ENCODE measurements at places on chromosomes 2 and 18.

GRCh38 chr2:234623521-234623991, 126.7 kb upstream of the ARL4C start:
- DNase-seq = no peak

DNA sequence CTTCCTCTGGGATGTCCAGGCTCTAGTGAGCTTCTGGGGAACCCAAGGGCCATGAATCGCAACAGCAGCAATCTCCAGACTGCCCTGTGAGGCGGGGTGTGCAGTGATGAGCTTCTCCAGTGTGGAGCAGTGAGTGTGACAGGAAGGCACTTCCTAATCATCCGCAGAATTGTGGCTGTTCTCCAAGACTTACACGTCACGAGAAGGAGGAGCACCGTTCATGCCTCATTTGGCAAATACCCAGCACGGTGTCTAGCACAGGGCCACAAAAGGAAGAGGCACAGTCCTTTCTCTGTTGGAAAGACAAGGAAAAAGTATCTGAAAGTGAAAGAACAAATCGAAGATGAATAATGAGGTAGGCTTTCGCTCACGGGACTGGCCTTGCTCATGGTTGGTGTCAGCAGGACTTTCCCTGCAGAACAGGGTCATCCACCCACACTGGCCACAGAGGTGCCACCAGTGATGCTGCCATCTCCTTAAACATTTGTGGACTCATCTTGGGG, 125.1 kb upstream of the HAAO start:
- peak; percentile 94 for DNase-seq

DNA sequence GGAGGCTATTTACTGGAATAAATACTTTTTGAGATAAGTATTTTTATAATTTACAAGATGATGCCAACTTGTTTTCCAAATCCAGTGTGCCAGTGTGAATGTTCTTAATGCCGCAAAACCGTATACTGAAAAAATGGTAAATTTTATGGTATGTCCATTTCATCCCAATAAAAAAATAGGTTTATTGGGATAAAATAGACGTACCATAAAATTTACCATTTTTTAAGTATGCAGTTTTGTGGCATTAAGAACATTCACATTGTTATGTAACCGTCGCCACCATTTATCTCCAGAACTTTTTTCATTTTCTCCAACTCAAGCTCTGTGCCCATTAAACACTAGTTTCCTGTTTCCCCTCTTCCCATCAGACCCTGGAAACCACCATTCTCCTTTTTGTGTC, 167.9 kb downstream of the PARD3B start:
- no peak for DNase-seq

DNA sequence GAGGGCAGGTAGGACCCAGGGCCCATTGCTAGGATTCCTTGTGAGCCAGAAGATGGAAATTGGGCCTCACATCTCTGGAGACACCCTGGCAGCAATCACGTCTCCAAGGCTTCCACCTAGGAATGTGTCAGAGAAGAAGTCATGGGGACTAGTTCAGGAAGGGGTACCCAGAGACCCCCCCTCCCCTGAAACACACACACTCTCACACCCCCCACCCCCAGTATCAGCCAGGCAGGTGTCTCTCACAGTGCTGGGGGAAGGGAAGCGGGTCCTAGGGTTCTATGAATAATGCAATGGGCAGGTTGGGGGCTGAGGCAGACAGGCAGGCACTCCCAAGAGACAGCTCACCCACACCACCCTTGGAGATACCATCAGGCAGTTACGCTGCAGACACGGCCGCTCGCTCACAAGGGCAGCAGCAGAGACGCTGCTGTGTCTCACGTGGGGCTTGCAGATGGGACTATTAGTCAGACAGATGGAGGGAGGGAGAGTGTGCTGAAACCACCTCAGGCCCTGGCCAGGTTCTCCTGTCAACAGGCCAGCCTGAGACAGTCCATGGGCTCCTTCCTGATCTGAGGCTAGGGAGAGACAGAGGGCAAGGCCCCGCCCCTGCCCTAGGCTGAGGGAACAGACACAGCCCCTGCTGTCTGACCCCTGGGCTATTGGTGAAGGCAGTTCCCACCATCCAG, 134.6 kb downstream of the CYP26B1 start:
- DNase-seq = no peak

- no peak for DNase-seq
Measured at GRCh38 chr2:241890524-241891235, 21.2 kb downstream of the RTP5 start.

DNA sequence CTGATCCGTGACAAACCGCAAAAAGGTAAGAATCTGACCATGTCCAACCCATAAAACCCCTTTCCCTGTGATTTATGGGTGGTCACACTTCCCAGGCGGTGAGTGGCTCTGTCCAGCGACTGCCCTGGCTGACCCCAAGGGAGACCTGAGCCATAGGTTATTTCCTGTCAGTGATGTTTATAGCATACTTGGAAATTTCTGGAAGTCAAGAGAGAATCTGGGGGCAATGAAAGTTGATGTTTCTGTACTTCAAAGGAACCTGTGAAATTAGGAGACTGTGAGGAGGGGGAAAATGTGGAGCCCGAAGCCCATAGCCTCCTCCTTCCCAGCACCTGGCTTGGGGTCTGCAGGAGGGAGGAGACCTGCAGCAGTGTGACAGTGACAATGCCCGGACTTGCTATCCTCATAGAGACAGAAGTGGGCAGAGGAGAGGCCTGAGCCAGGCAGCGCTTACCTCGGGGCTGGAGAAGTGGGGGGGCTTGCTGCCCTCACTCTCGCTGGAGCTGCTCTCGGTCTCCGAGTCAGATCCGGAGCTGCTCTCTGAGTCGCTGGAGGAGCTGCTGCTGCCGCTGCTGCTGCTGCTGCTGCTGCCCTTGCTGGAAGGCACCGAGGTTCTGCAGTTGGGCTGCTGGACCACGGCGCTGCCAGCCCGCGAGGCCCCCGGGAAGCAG, 111.3 kb upstream of the REV1 start:
- no peak for DNase-seq

DNA sequence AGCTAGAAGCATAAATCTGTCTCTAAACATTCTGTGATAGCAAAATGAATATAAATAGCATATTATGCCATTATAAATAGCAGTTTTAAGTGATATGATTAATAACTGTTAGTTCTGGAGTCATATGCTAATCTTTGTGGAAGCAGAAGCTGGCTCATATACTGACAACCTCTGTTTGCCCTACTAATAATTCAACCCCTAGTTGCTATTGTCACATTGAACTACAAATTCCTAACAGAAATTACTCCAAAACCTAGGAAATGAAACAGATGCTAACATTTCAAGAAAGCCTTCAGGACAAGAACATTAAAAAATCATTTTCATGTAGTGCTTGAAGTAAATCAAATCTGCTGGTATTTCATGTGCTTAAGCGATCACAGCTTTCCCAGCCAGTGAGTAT, 28.2 kb downstream of the CALCRL start:
- DNase-seq = no peak

DNA sequence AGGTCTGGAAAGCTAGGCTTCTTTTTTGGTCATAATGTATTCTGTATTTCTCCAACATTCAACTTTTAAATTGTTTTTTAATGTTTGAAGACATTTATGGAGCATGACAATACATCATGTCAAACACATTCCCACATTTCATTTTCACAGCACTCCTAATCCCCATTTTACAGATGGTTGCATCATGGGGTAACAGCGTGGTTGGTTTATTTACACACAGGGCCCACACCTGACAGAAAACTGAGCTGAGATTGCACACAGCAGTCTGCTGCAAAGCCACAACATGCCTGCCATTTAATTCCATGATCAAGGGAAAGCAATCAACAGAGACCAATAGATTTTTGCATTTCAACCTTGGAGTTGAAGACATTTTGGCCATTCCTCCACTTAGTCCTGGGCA, 335.7 kb upstream of the MGAT5 start:
- no peak for DNase-seq

- DNase-seq = no peak
Measured at GRCh38 chr2:42566025-42566424, 2.4 kb upstream of the MTA3 start.

DNA sequence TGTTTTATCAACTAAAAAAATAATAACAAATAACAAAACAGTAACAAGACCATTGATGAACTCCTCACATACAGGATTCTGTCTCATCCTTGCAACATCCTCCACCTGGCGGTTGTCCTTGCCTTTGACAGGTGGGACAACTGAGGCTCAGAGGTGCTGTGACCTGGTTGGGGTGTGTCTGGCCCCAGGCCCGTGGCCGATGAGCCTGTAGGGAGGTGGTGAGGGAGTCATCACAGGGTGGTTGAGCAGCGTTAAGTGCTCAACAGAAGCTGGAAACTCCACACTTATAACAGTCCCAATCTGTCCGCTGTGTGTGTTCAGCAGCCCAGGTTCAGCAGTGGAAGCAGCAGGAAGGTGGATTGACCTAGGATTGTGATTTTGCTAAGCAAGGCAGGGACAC, 131.6 kb upstream of the RAB12 start:
- DNase-seq = no peak

DNA sequence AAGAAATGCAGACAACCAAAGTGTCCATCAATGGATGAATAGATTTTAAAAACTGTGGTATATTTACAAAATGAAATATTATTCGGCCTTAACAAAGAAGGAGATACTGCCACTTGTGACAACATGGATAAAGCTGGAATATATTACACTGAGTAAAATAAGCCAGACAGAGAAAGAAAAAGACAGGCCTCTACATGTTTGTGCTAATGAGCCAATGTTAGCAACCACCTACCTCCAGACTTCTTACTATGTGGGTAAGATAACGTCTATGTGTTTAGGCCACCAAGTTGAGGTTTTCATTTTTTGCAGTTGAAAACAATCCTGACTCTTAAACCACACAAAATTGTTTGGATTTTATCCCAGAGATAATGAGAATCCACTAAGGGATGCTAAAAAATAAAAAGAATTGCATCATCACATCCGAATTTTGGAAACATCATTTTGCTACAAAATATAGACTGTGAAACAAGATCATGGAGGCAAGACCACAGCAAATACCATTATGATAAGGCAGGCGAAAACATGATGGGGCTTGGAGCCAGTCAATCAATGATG, 47.0 kb downstream of the EVA1A start:
- no peak for DNase-seq

DNA sequence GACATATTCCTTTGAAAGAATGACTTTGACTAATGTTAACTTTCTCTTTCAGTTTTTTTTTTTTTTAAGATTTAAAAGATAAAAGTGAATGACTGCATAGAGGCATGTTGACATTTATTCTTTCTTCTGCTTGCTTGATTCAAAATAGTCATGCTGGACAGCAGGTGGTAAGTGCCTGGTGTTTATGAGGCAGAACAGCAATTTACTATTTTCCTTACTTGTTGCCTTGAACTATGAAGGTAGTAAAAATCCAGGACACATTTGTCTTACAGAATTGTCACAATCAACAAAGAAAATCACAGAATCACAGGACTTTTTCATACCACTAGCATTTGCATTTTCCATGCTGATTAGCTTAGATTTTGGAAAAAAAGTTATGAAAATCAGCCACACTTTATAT, 388.3 kb downstream of the CTNNA2 start:
- DNase-seq = no peak

- peak; percentile 79 for DNase-seq
Measured at GRCh38 chr2:100935372-100935752, 66.7 kb upstream of the RPL31 start.

DNA sequence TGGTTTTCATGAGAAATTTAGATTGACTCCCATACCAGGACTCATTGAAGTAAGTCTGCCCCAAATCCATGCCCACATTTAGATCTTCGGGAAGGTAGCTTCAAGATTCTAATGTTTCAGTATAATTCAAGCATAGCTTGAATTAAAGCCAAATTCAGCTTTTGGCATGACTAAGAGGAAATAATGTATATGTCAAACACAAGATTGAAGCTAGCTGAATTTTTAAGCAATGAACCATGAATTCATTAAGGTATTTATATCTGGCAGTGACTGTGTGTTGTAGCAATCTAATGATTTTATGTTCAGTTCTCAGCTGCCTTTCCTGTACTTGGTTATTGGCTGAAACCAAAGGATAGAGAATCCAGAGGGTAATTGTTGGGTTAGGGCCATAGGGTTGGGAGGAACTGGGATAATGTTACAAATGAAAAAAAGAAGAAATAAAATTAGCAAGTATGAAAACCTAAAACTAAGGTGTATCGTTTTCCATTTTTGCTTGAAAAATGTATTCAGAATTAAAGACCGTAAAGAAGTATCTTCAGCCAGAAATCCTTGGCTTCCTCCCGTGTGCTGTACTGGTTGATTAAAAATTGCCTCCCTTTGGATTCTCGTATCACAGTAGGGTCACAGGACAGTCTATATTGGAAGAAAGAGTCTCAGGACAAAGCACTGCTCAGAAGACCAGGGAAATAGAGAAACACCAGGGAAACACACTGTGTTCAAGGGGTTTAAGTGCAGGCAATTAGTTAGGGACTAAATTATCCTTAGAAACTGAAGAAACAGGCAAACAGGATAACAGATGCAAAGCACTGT, 119.0 kb upstream of the FN1 start:
- DNase-seq = peak; percentile 15

DNA sequence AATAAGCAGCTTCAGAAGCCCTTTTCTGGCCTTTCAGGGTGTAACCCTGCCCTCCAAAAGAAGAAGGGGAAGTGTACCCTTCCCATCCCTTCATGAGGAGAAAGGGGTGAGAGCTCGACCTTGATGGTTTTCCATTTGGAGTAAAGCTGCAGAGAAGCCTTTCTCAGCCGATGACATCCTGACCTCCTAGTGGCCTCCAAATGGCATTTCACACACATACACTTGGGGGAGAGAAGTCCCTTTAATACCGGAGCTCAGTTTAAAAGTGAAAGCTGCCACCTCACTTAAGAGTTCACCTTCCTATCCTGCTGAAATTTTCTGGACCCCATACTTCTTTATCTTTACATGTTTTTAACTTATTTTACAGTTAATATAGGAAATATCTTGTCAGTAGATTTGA, 716.7 kb downstream of the DCDC2C start:
- DNase-seq = no peak

- DNase-seq = no peak
Measured at GRCh38 chr2:237672731-237673129, 45.3 kb downstream of the LRRFIP1 start.

GRCh38 chr2:159904959-159905305, 106.9 kb upstream of the CD302 start:
- DNase-seq = no peak

DNA sequence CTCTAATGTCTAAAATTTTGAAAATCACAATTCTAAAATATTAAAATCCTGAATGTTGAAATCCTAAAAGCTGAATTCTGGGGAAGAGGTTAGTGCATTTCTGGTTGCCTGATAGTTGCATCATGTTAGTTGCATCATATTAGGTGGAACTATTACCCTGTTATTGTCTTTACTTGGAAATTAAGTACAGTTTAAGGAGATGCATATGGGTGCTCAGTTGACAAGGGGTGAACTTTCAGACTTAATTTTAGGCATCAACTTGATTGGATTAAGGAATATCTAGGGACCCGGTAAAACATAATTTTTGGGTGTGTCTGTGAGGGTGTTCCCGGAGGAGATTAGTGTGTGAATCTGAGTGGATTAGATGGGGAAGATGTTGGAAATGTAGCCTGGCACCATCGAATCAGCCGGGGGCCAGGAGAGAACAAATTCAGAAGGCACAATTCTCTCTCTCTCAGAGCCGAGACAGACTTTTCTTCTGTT, 409.8 kb downstream of the PLCL1 start:
- DNase-seq = no peak
